HCT116 (cell line): ENCODE measurements at places on chromosomes 6 and 20. TPM values are rescaled to one million over a fixed set of nuclear protein-coding genes. Genes with fewer than 3 reads are reported as not detected.

GRCh38 chr6:137698636-137699030 is 168.4 kb upstream of the TNFAIP3 start:
- H3K4me1 ChIP-seq: peaks cover 5% of the 10 kb centered on the region; the same call in 1 of the 2 replicates
- H3K27me3 ChIP-seq: no peaks in the 10 kb centered on the region
- no peak for DNase-seq
- H3K36me3 ChIP-seq: no peaks in the 10 kb centered on the region
- H3K4me3 ChIP-seq: no peak overlapping the region

- H3K36me3 ChIP-seq: no peaks in the 10 kb centered on the region
- no peak for DNase-seq
- H3K27me3 ChIP-seq: no peaks in the 10 kb centered on the region
Observed at GRCh38 chr6:130697271-130697994, 129.8 kb upstream of the SMLR1 start.

GRCh38 chr6:165653196-165653595 is 9.8 kb downstream of the PDE10A start:
- no peak overlapping the region for H3K27ac ChIP-seq
- no peaks in the 10 kb centered on the region for H3K27me3 ChIP-seq
- no peak overlapping the region for H3K4me3 ChIP-seq

- no peak for DNase-seq
- H3K4me3 ChIP-seq: no peak overlapping the region
- no peaks in the 10 kb centered on the region for H3K27me3 ChIP-seq
- H3K27ac ChIP-seq: no peak overlapping the region
- no peaks in the 10 kb centered on the region for H3K36me3 ChIP-seq
- peaks cover 12% of the 10 kb centered on the region for H3K4me1 ChIP-seq
Observed at GRCh38 chr20:9287826-9288225, 218.9 kb downstream of the PLCB4 start.

- no peak overlapping the region for H3K4me3 ChIP-seq
- no peaks in the 10 kb centered on the region for H3K4me1 ChIP-seq
- H3K36me3 ChIP-seq: no peaks in the 10 kb centered on the region
- no peak for DNase-seq
- H3K27ac ChIP-seq: no peak overlapping the region
- H3K27me3 ChIP-seq: peaks cover 35% of the 10 kb centered on the region
Observed at GRCh38 chr20:40481337-40481736, 207.7 kb downstream of the MAFB start.

GRCh38 chr6:45808042-45808645 is 207.5 kb downstream of the CLIC5 start:
- DNase-seq: no peak
- no peaks in the 10 kb centered on the region for H3K36me3 ChIP-seq
- H3K27ac ChIP-seq: no peak overlapping the region
- H3K4me3 ChIP-seq: no peak overlapping the region

- no peaks in the 10 kb centered on the region for H3K36me3 ChIP-seq
- no peak for DNase-seq
- no peaks in the 10 kb centered on the region for H3K27me3 ChIP-seq
- H3K4me1 ChIP-seq: no peaks in the 10 kb centered on the region
- H3K27ac ChIP-seq: no peak overlapping the region
Observed at GRCh38 chr6:131545317-131545716, 27.7 kb upstream of the ARG1 start.

GRCh38 chr6:50935442-50935841 is 116.8 kb downstream of the TFAP2B start:
- DNase-seq: no peak
- H3K36me3 ChIP-seq: no peaks in the 10 kb centered on the region
- no peaks in the 10 kb centered on the region for H3K4me1 ChIP-seq

- H3K4me3 ChIP-seq: no peak overlapping the region
- H3K27ac ChIP-seq: no peak overlapping the region
- peaks cover 10% of the 10 kb centered on the region for H3K4me1 ChIP-seq
- H3K27me3 ChIP-seq: peaks cover 47% of the 10 kb centered on the region
- H3K36me3 ChIP-seq: no peaks in the 10 kb centered on the region
- no peak for DNase-seq
Observed at GRCh38 chr20:57769756-57770155, 59.9 kb upstream of the PMEPA1 start.

DNA sequence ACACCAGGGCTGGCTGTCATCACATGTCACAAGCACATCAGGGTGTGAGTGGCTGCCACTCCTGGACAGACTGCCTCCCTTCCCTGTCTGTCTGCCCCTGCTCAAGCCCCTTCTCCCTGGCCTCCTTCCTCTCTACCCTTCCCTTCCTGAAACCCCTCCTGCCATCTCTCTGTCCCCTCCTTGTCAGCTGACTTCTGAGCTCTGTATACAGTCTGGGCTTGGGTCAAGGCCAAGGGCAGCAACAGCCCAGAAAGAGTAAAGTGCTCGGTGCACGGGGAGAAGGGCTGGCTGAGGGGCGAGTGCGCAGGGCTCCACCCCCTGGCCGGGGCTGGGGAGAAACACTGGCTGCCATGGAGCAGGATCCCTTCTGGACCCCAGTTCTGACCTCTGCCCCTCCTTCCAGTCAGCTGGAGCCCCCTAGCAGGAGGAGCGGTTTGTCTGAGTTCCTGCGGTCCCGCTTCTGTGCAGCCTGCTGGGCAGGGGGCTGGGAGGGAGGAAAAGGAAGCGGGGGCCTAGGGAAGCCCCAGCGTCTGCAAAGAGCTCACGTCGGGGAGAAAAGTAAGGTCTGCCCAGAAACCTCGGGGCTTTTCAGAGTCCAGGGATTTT is 2.0 kb downstream of the LKAAEAR1 start:
- peaks cover 14% of the 10 kb centered on the region for H3K4me1 ChIP-seq
- no peak overlapping the region for H3K27ac ChIP-seq
- no peak for DNase-seq
- no peaks in the 10 kb centered on the region for H3K27me3 ChIP-seq
- no peaks in the 10 kb centered on the region for H3K36me3 ChIP-seq

- H3K27me3 ChIP-seq: peaks cover 6% of the 10 kb centered on the region; the same call in 1 of the 2 replicates
- no peaks in the 10 kb centered on the region for H3K4me1 ChIP-seq
- H3K36me3 ChIP-seq: no peaks in the 10 kb centered on the region
- H3K4me3 ChIP-seq: no peak overlapping the region
Observed at GRCh38 chr6:19873031-19873430, 35.9 kb downstream of the ID4 start.

- DNase-seq: no peak
- H3K36me3 ChIP-seq: no peaks in the 10 kb centered on the region
- no peak overlapping the region for H3K27ac ChIP-seq
- H3K27me3 ChIP-seq: peaks cover 44% of the 10 kb centered on the region
Observed at GRCh38 chr6:33812669-33813068, 8.9 kb upstream of the MLN start.

DNA sequence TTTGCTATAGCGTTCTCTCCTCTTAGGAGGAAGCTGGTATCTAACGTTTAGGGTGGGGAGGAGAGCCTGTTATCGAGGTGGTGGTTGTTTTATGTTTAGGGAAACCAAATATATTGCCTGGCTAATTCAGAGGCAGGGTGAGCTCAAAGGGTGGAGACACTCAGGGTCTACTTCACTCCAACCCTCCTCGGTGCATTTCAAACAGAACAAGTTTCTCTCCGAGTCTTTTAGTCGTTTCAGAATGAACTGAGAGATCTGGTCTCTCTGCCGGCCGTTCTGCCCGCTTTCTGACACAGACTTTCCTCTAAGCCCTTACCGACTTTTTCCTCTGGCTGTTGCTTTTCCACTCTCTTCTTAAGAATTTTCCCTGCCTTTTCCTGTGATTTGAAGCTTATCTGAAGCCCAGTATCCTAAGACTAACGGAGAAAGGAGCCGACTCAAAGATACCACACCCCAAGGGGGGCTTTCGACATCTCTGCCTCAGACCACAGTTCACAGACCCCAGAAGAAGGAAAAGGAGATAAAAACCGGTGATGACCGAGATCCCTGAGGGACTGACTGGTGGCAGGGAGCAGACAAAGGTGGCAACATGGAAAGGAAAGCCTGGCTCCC is 865 bp downstream of the STK38 start:
- peaks cover 9% of the 10 kb centered on the region; the same call in 1 of the 2 replicates for H3K4me1 ChIP-seq
- H3K27ac ChIP-seq: peak overlapping the region; percentile 76
- no peak for DNase-seq
- H3K27me3 ChIP-seq: no peaks in the 10 kb centered on the region

- DNase-seq: no peak
- H3K27me3 ChIP-seq: no peaks in the 10 kb centered on the region
- H3K36me3 ChIP-seq: peaks cover 6% of the 10 kb centered on the region
- no peaks in the 10 kb centered on the region for H3K4me1 ChIP-seq
Observed at GRCh38 chr20:25288291-25289181, 40.7 kb downstream of the PYGB start.

GRCh38 chr6:3749067-3749841 is 2.3 kb downstream of the PXDC1 start:
- no peak for DNase-seq
- H3K36me3 ChIP-seq: no peaks in the 10 kb centered on the region
- no peak overlapping the region for H3K4me3 ChIP-seq
- H3K4me1 ChIP-seq: peaks cover 50% of the 10 kb centered on the region

- no peak overlapping the region for H3K27ac ChIP-seq
- no peaks in the 10 kb centered on the region for H3K27me3 ChIP-seq
- DNase-seq: no peak
- no peaks in the 10 kb centered on the region for H3K4me1 ChIP-seq
Observed at GRCh38 chr20:34082232-34082887, 29.7 kb downstream of the EIF2S2 start.

GRCh38 chr6:31892821-31893220 is 4.7 kb downstream of the EHMT2 start:
- no peak overlapping the region for H3K27ac ChIP-seq
- H3K27me3 ChIP-seq: no peaks in the 10 kb centered on the region
- peaks cover 7% of the 10 kb centered on the region for H3K4me1 ChIP-seq

DNA sequence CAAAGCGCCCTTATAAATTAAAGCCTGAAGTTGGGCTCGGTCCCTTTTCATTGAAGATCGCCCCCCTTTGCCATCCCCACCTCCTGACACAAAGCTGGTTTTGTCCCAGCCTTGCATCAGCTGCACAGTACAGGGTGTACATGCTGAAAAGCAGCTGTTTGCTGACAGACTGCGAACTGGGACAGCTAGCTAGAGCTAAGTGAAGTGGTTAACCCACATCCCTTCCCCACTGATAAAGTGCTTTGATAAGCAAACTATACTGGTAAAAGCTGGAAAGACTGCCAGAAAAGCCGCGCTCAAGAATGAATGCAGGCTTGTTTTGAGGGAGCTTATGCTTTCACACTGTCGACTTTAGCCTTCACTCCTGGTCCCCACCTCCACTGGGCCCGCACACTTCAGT is 207.3 kb downstream of the GMDS start:
- no peaks in the 10 kb centered on the region for H3K27me3 ChIP-seq
- peaks cover 10% of the 10 kb centered on the region; the same call in 1 of the 2 replicates for H3K4me1 ChIP-seq
- H3K36me3 ChIP-seq: no peaks in the 10 kb centered on the region
- no peak overlapping the region for H3K27ac ChIP-seq

GRCh38 chr6:49732781-49733180 is 11.4 kb downstream of the CRISP3 start:
- no peaks in the 10 kb centered on the region for H3K36me3 ChIP-seq
- no peak for DNase-seq
- no peaks in the 10 kb centered on the region for H3K27me3 ChIP-seq
- no peak overlapping the region for H3K4me3 ChIP-seq
- no peaks in the 10 kb centered on the region for H3K4me1 ChIP-seq
- H3K27ac ChIP-seq: no peak overlapping the region

- DNase-seq: no peak
- peak overlapping the region; percentile 82 for H3K27ac ChIP-seq
- H3K27me3 ChIP-seq: no peaks in the 10 kb centered on the region
- H3K4me1 ChIP-seq: peaks cover 30% of the 10 kb centered on the region
- peak overlapping the region; percentile 66 for H3K4me3 ChIP-seq
Observed at GRCh38 chr6:36131511-36132245, 1.4 kb downstream of the MAPK13 start.

DNA sequence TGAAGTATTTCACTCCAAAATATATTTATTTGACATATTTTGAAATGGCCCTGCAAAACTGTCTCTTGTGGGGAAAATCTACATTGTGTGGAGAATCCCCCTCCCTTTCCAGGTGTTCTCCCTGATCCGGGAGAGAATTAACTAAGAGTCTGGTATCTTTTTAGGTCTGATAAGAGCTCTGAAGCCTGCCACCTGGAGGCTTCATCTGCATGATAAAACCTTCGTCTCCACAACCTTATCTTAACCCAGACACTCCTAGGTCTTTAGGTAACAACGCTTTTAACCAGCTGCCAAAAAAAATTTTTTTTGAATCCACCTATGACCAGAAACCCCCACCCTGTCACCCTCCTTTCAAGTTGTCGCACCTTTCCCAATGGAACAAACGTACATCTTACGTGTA is 43.0 kb downstream of the FAM184A start:
- no peaks in the 10 kb centered on the region for H3K36me3 ChIP-seq
- no peak overlapping the region for H3K27ac ChIP-seq
- no peaks in the 10 kb centered on the region for H3K4me1 ChIP-seq

- no peak overlapping the region for H3K4me3 ChIP-seq
- DNase-seq: no peak
- no peaks in the 10 kb centered on the region for H3K27me3 ChIP-seq
- no peak overlapping the region for H3K27ac ChIP-seq
- H3K36me3 ChIP-seq: no peaks in the 10 kb centered on the region
- peaks cover 11% of the 10 kb centered on the region for H3K4me1 ChIP-seq
Observed at GRCh38 chr6:11363881-11364576, 131.6 kb upstream of the NEDD9 start.

GRCh38 chr20:23326774-23327173 is 23.8 kb upstream of the NXT1 start:
- peaks cover 64% of the 10 kb centered on the region for H3K27me3 ChIP-seq
- no peaks in the 10 kb centered on the region for H3K4me1 ChIP-seq
- no peak overlapping the region for H3K4me3 ChIP-seq
- H3K27ac ChIP-seq: no peak overlapping the region

DNA sequence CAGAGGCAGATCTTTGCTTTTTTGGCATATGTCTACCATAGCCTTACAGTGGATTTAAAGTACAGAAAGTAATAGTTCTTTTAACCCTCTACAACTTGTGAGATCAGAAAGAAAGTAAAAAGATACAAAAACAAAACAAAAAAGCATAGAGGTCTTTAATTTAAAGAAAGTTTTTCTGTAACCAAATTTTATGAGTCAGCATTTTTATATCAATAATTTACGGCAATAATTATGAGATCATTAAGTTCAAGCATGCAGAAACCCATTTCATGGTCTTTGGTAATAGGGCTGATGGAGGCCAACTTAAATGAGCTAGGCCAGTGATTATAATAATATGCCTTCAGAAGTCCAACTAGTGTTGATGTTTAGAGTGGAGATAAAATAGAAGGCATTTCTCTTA is 145.9 kb downstream of the AIG1 start:
- H3K4me1 ChIP-seq: no peaks in the 10 kb centered on the region
- H3K4me3 ChIP-seq: no peak overlapping the region
- H3K27me3 ChIP-seq: no peaks in the 10 kb centered on the region
- H3K36me3 ChIP-seq: no peaks in the 10 kb centered on the region

Gene TBX18
- 14.4 TPM for total RNA-seq

Gene RIPOR3
- total RNA-seq: 0.22 TPM

Gene MAP3K5
- total RNA-seq: 11.8 TPM

Gene SESN1
- total RNA-seq: 9.3 TPM

Gene JARID2
- total RNA-seq: 23.6 TPM

Gene TSHZ2
- 0.07 TPM for total RNA-seq

Gene LAMA4
- 2.2 TPM for total RNA-seq

Gene LINC00237
- not detected for total RNA-seq

Gene KCNQ2
- 86.5 TPM for total RNA-seq

Gene MAP7
- 35.5 TPM for total RNA-seq

Gene LRRC1
- 19.8 TPM for total RNA-seq

Gene TAAR8
- not detected for total RNA-seq

Gene OOEP
- not detected for total RNA-seq

Gene IL20RA
- total RNA-seq: 1.1 TPM

Gene TNXB
- total RNA-seq: 8.5 TPM

Gene ULBP3
- 18.4 TPM for total RNA-seq
